Omental fat pad (tissue), 4 donors: ENCODE measurements at places on chromosomes 7 and 10.
A peak's percentile ranks its signal among the peaks of the same experiment; 100 is the strongest.

GRCh38 chr10:59688921-59689351 lies 20.7 kb downstream of the SLC16A9 start:
- DNase-seq, result no peak

DNA sequence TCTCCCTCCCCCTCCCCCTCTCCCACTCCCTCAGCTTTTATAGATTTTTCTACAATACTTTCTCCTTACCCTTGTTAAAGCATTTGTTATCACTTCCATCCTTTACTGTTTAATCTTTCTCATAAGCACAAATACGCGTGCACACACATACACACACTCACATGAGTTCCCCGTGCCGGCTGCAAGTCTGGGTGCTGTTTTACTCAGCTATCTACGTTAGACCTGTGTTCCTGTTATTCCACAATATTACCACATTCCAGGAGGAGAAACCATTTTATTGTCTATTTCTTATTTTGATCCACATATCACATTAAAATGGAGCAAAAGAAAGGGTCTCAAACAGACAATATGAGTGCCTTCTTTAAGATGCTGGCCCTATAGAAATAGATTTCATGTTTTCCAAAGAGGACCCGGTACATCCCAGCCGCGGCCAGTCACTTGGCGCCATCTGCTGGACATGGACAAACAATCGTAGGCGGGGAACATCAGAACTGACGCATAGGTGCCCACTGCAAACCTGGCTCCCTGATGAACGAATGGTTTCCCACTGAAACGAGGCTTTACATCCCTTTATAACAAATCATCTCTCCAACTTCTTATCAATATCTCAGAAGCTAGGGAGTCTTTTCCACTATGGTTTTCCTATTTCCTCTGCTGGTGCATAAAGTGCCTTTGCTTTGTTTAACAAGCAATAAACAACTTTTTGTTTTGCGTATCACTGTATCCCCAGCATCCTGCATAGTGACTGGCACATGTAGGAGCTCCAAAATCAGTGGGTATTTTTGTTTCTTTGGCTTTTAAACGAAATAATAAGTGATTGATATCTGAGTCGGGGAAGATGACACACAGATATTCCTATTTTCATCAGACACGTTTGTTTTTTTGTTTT lies 25.2 kb upstream of the OPTN start:
- peak; percentile 49 for DNase-seq

DNA sequence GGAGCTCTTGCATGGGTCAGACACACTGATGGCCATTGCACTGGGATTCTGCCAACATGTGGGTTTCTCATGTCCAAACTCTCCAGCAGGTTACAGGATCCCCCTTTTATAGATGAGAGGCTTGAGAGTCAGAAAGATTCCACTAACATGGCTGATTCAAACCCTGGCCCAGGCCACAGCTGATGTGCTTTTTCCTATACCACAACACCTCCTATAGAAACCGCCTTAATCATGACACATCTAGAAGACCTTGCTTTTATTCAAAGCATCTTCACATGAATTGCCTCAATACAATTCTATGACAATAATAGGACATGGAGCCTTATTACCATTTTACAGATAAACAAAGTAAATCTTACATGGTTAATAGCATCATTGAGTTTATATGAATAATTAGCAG lies 188.6 kb downstream of the DPY19L1 start:
- DNase-seq, result no peak

DNA sequence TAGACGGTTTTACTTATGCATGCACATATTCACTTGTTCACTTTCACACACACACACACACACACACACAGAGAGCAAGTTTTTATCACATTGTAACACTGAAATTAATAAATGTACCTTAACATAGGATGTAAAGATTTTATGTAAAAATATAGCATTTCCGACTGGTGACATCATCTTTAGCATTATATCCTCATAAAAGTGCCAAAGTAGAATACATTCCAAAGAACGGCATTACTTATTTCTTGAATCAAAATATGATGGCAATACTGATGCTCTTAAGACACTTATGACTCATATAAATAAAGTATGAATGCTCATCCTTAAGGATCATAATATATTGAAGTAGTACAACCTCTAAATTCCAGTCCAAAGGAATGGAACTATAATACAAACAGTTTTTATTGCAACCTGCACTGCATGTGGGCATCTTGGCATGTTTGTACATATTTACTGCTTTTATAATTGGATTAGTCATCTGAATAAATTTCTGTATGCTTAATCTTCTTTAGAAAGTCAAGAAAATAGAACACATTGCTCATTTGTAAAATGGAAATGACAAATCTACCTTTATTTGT lies 290.0 kb upstream of the SEMA3A start:
- DNase-seq, result no peak

GRCh38 chr7:42624471-42624870 lies 287.4 kb downstream of the C7orf25 start:
- no peak for DNase-seq

DNA sequence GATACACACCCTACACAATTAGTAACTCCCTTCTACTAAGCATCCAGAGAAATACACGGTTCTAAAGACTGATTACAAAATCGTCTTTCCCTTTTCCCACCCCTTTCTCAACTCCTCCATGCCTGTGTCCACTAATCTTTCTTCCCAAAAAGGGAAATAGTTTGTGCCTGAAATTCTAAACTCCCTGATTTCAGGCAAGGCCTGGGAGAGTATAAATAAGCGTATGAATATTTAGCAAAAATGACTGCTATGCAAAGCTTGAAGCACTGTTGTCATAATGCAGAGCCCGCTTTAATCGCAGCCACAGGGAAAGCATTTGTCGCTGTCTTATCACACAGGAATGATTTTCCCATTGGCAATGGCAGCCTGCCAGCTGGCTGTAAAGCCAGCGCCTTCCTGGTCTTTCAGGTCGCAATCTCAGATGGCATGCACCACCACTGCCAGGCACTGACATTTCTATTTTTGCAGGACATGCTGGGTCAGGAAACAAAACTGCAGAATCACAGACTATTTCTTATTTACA lies 142.9 kb upstream of the PCGF5 start:
- no peak for DNase-seq

GRCh38 chr10:72337722-72338121 lies 17.0 kb downstream of the DNAJB12 start:
- DNase-seq, result no peak

GRCh38 chr7:148838905-148839304 lies 45.2 kb downstream of the EZH2 start:
- no peak for DNase-seq

DNA sequence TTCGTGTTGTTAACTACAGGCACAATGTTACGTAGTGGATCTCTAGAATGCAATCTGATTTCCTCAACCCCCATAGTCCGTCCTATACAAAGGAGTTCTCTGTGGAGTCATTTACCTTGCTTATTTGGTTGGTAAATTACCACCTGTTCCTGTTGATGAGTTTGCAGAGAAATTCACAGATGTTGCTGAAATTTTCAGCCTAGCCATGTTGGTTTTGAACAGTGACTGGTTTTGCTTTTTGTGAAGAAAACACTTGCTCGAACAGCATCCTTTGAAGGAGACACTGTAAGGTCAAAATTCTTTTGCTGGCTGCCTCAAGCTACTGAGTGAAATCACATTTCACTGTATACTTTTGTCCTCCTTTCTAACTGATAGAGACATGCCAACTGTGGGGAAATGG lies 15.4 kb upstream of the PRKCQ start:
- DNase-seq, result no peak

DNA sequence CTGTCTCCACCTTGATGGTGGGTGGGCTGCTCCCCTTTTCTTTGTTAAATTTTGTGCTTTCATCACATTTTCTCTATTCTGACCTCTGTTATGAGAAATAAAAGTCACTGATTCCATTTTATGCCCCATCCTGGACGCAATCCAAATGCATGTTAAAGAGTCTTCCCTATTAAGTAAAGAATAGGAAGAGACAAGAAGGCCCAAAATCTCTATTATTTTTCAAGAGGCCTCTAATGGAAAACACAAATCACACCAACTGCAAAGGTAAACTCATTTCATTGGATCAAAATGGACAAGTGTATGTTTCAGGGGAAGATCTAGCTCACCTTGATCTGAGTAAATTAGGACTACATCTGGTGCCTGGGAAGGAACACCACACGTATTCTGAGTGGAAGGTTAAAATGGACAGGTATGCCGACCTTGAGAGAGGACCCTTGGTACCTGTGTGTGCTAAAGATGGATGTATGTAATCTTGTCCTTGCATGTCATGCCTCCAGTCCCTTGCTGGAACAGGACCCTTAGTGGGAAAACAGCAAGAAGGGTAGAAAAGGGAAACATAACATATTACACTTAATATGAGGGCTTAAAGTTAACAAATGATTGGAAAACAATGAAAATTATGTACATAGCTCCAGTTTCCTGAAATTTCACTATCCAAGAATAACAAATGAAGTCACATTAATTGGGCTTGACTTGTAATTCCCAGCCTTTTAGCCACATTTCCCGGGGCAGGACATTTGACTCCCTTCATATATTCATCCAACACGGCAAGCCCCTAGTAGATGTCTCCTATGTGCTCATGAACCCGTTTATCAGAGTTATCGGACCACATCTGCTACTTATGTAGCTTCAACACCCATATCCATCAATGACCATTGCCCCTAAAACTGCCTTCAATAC lies 7.6 kb downstream of the IFIT2 start:
- no peak for DNase-seq

GRCh38 chr7:25391961-25392587 lies 163.8 kb upstream of the NPVF start:
- no peak for DNase-seq

DNA sequence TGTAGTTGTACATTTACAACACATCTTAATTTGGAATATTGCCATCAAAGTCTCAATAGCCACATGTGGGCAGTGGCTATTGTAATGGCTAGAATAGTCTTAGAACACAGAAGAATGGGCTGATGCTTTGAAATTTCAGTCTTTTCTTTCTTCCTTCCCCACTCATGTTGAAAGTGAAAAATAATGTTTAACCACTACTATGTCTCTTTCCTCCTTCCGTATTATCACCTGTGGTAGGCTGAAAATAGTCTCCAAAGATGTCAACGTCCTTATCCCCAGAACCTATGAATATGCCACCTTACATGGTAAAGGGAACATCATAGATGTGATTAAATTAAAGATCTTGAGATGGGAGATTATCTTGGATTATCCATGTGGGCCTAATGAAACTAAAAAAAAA lies 154.0 kb downstream of the SUGCT start:
- DNase-seq, result no peak

DNA sequence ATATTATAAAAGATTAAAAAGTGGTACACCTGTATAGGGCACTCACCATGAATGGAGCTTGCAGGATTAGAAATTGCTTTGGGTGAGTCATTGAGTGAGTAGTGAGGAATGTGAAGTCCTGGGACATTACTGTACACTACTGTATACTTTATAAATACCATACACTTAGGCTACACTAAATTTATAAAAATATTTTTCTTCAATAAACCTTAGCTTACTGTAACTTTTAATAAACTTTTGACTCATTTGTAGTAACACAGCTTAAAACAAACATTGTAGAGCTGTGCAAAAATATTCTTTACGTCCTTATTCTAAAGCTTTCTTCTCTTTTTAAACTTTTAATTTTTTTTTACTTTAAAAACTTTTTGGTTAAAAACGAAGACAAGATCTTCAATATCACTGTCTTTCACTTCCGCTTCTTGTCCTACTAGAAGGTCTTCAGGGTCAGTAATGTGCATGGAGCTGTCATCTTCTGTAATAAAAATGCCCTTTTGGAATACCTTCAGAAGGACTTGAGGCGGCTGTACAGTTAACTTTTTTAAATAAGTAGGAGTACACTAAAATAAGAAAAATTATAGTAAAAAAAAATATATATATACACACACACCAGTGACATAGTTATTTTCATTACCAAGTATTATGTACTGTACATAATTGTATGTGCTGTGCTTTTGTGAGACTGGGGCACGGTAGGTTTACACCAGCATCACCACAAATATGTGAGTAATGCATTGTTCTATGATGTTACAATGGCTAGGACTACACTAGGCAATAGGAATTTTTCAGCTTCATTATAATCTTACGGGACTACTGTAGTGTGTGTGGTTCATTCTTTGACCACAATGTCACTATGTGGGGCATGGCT lies 3.5 kb downstream of the STK31 start:
- no peak for DNase-seq

DNA sequence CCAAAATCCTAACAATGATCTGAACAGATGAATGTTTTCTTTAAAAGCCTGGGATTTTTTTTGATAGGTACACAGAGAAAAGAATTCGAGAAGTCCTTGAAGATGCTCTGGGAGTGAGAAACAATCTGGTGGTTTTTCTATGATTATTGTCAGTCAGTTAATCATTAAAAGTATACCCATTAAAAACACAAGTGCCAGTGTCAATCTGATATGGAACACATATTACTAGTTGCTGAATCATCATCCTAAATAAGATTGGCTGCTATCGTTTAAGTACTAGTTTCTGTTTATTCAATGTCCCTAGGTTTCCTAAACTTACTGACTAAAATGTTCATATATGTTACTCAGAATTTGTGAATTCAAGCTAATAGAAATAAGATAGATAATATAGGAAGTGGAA lies 16.1 kb downstream of the COL28A1 start:
- no peak for DNase-seq

DNA sequence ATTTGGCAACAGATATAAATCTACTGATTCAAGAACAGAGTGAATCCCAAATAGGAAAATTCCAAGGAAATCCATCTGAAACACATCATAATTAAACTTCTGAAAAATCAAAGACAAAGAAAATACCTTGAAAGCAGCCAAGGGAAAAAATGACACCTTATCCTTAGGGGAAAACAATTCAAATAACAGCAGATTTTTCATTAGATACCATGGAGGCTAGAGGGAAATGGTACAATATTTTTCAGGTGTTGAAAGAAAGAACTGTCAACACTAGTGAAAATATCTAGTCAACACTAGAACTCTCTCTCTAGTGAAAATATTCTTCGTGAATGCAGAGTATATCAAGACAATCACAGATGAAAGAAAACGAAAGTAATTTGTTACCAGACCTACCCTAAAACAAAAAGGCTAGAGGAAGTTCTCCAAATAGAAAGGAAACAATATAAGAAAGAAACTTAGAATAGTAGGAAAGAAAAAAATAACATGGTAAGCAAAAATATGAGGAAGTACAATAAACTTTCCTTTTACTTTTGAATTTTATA lies 5.7 kb upstream of the FAM241B start:
- no peak for DNase-seq

DNA sequence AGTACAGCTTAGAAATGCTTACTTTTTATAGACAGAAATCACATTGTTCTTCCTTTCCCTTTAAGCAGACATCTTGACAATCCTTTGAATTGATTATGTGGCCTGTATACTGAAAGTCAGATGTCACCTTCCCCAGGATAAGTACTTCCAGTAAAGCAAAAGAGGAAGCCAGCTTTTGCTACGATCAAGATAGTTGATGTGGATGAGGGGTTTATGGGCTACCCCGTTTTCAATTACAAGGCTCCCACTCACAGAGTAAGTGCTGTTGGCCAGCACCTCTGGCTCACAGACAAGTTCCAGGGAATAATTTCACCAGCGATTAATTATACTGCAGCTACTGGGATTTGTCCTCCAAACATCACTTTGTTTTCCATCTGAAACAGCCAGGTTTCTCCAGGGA lies 95.1 kb upstream of the SAMD8 start:
- no peak for DNase-seq

- no peak for DNase-seq
These were observed 70.3 kb downstream of the CCSER2 start for GRCh38 chr10:84398696-84399095.

- no peak for DNase-seq
These were observed 79.6 kb upstream of the LRRC4 start for GRCh38 chr7:128110641-128111364.
